ENCODE measurements at places on chromosomes 6 and 20.

- DNase-seq = no peak
Measured at GRCh38 chr6:100336876-100337275, 127.8 kb downstream of the SIM1 start.

- DNase-seq = peak; percentile 85
Measured at GRCh38 chr6:104940893-104941728, 15.8 kb upstream of the LIN28B start.

DNA sequence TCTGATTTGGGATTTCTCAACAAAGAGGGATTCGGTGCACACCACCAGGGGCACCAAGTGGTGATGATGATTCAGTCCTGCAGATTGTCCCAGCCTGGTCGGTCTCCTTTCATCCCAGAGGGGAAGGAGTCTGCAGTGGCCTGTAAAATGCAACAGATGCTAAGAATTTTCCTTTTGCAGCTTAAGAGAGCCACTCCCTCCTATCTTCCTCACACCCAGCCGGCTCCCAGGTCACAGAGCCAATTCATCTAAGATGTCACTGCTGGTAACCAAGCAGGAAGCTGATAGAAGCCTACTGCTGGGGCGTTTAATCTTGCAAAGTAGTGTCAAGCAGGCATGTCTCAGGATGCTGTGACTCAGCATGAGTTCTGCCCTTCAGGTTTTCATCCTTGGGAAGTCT, 203.8 kb upstream of the LRFN2 start:
- DNase-seq = no peak

GRCh38 chr6:141758430-141758829, 374.3 kb upstream of the GJE1 start:
- DNase-seq = no peak

GRCh38 chr6:48255094-48255493, 144.1 kb upstream of the PTCHD4 start:
- no peak for DNase-seq

- no peak for DNase-seq
Measured at GRCh38 chr6:109736273-109737025, 45.4 kb downstream of the FIG4 start.

DNA sequence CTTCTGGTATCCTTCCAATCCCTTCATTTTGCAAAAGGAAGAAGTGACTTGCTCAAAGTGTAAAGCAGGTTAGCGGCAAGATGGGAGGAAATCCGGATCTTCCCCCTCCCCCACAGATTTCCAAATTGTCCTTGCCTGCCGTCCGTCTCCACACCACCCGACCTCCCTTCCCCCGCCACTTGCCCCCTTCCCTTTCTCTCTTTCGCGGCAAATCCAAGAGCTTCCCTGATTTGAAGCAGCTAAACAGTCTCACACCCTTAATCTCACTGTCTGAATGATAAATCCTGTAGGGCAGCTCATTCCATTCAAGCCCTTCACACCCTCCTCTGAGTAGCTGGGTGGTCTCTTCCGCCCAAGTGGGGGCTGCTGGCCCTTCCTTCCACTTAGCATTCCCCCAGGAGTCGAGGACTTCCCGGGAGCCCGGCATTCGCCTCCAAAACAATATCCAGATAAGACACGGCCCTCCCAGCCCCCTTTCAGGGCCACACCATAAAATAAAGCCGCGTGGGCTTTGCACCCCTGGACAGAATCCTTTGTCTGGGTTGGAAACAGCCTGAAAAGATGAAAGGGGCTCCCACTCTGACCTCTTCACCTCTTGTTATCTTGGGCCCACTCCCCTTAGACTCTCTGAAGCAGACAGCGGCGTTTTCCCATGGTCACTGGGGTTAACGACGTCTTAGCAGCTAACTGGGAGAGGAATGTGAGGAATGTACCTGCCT, 44.0 kb upstream of the PIM1 start:
- no peak for DNase-seq

GRCh38 chr20:4944518-4945313, 56.6 kb downstream of the SLC23A2 start:
- no peak for DNase-seq

- no peak for DNase-seq
Measured at GRCh38 chr20:4728120-4728760, 6.5 kb downstream of the PRND start.

GRCh38 chr6:170365593-170365992, 59.0 kb downstream of the FAM120B start:
- no peak for DNase-seq

DNA sequence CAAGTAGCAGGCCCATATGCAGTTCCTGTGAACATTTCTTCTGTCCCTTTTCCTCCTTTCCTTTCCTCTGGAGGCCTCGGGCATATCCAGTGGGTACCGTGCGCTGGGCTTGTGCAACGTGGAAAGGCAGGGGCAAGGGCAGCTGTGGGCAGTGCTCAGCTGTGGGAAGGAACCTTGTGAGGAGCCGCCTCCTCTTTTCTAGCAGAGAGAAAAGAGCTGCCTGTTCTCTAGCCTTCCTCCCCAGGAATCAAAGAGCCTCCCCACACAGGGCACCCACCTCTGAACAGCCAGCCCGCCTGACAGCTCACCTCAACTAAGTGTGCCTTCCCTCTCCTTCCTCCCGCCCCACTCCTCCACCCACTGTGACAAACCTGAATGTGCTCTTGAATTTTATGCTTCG, 143.3 kb upstream of the HDDC2 start:
- no peak for DNase-seq

DNA sequence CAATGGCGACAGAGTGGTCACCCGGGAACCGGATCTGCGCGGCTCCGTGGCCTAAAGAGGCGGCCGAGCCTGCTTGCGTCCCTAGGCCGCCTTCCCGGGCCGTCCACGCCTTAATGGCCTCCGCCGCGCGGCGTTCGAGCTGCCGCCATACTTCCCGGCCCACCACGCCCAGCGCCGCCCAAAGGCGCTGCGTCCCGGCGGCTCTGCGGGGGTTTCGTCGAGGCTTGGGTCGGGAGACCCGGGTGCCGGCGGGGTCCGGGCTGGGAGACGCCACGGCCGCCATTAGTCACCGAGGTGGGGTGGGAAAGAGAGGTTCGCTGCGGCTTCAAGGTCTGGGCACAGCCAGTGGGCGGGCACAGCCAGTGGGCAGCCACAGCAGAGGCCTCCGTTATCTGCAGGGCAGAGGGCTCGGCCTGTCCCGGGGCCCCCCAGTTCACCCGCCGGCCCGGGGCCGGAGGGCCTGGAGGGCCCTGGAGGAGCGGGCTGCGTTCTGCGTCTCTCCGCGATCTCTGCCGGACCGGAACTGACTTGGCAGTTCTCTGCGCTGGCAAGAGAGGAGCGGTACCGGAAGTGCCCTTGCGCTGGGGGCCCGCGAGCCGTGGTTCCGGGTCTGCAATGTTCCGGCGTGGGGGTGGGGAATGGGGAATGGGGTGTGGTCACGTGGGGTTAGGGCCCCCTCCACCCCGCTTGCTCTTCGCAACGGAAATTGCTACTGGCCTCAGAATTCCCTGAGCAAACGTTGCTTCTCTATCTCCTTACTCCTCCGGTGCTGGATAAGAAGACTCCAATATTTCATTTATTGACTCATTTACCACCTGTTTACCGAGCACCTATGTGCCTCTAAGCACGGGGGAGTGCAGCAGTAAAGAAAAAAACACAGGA, 82.3 kb downstream of the CNBD2 start:
- DNase-seq = peak; percentile 85

DNA sequence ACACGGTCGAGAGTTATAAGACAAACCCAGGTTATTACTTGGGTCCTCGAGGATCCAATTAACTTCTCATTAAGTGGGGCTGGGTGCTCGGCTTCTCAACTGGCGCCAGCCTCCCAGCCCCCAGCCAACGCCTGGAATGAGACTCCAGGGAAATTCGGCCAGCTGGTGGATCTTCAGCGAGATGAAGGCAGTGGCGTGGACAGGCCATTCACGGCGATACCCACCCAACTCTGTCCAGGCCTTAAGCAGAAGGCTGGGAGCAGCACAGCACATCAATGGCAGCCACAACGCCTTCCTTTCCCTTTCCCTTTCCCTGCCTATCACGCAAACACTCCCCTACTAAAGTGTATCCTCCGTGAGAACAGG, 868 bp downstream of the METTL24 start:
- DNase-seq = no peak

DNA sequence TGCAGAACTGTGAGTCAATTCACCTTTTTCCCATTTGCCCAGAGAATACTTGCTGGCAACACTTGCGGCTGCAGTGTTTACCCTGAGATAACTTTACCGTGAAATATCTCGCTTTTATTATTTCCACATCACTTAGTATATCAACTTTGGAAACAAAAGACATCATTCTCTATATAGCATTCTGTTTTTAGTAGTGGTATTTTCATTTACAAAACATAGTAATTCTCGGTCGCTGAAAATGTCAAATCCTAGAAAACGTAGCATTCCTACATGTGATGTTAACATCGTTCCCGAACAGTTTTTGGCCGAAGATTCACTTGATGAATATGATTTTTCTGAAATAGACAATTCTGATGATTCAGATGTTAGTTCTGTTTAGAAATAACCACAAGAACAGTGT, 52.0 kb downstream of the NHLRC1 start:
- no peak for DNase-seq

DNA sequence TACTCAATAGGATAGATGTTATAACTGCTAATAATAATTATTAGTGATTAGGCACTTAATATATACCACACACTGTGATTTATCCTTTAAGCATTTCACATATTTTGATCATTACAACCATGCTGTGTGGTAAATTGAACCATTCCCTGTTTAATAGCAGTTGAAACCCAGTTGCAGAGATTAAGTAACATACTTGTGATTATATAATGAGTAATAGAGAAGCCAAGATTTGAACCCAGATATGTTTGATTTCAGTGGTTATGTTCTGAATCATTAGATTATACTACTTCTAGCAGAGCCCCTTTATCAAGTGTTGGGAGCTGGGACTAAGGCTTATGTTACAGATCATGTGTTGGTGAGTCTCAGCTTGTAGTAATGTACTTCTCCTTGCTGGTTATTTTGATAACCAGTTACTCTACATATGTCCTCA, 44.1 kb downstream of the STK4 start:
- no peak for DNase-seq

DNA sequence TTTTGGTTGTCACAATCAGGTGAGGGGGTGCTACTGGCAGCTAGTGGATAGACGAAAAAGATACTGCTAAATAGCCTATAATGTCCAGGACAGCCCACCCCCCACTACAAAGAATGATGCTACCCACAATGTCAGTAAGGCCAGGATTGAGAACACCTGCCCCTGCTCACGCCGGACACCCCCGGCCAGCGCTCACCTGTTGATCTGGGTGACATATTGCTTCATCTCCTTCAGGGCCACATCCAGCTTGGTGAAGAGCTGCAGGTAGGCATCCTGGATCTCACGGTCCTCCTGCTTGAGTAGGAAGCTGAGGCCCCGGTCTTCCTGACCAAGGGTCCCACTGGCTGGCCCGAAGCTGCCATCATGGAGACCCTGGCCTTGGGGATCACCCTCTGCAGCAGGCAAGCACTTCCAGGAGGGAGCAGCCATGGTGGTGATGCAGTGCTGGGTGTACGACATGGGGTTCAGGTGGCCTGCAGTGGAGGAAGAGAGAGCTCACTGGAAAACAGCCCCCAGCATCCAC, 178.6 kb downstream of the PREX1 start:
- no peak for DNase-seq

DNA sequence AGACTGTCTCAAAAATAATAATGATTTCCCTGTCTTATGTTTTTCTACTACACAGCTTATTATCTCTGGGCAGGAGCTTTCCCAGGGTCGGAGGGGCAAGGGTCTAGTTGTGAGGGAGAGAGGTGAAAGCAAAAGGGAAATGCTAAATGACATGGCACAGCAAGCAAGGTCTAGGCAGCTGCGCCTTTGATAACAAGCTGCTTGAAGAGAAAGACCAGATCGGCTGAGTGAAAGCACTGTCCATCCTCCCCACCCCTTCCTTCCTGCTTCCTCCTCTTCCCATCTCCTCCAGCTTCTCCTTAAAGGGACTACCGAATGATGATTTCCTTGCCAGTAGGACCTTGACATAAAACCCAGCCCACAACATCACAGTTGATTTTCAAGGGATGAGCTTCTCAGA, 158.1 kb upstream of the AKAP12 start:
- DNase-seq = no peak

DNA sequence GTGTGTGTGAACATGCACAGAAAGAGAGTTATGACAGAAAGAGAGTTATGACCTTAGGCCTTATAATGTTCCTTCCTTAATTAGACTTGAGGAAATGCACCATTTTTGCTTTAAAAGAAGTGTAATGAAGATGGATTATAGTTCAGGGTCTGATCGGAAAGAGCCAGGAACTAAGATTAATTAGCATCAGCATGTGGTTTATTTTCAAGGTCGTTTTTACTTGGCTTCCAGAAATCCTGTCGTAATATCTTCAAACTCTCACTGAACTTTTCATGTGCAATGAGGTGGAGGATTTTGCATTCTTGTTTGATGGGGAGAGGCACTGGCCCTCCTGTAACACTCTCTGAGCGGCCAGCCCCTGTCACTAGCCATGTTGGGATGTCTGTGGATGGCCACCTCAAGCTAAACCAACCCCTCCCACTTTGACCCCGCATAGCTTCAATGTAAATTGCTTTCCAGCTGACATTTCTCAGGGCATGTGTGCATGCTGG, 116.8 kb downstream of the CDC5L start:
- no peak for DNase-seq

- no peak for DNase-seq
Measured at GRCh38 chr20:4920655-4921054, 80.7 kb downstream of the SLC23A2 start.

GRCh38 chr20:52244702-52245101, 53.1 kb upstream of the ZFP64 start:
- DNase-seq = no peak

GRCh38 chr20:54103067-54103761, 32.8 kb upstream of the BCAS1 start:
- DNase-seq = peak; percentile 74

DNA sequence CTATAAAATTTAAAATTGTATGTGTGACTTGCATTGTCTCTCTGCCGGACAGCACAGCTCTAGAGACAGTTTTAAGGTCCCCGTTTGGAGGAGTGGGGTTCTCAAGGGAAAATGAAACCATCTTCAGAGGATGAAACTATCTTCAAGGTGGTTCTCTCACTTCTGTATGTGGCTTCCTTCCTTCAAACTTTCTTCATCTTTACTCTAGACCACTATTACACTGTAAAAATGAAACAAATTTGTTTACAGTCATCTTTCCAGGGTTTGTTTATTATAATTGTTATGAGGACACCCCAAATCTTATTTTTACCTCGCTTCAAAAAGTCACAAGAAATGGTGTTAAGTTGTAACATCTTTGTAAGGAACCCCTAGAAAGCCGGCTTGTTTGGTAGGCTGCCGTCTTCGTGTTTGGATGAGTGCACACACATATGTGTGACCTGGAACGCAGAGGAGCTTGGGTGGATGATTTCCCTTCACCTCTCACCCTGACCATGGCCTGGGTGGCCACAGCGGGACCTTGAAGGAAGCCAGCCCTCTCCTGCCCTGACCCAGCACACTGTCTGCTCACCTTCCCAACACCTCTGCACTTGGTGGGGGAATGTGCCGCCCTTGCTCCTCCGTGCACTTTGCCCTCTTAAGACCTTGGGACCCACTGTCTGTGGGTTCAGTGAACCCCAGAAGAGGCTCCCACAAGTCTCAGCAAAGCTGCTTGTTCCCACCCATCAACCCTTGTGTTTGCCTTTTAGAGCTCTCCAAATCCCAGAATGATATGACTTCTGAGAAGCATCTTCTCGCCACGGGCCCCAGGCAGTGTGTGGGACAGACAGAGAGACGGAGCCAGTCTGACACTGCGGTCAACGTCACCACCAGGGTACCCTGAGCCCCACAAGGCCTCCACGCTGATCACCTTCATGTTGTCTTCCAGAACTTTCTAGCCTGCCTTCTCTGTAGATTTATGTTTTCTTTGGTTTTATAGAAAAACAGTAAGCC, 67.8 kb downstream of the SYTL3 start:
- no peak for DNase-seq

Data from HEK293T (cell line).